ENCODE measurements at places on chromosomes 11 and 22.

DNA sequence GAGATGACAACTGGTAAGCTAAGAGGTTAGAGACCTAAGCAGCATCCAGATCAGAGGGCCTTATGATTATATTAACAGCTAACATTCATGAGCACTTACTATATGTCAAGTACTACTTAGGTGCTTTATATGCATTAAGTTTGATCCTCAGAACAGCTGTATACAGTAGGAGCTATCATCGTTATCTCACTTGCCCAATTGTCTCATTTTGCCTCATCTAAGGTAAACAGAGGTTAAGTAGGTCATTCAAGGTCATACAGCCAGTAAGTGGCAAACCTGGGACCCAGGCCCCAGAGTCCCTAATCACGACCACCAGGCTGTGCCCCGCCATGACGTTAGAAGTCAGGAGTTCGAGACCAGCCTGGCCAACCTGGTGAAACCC, 4.6 kb upstream of the POLR3H start:
- DNase-seq = no peak

DNA sequence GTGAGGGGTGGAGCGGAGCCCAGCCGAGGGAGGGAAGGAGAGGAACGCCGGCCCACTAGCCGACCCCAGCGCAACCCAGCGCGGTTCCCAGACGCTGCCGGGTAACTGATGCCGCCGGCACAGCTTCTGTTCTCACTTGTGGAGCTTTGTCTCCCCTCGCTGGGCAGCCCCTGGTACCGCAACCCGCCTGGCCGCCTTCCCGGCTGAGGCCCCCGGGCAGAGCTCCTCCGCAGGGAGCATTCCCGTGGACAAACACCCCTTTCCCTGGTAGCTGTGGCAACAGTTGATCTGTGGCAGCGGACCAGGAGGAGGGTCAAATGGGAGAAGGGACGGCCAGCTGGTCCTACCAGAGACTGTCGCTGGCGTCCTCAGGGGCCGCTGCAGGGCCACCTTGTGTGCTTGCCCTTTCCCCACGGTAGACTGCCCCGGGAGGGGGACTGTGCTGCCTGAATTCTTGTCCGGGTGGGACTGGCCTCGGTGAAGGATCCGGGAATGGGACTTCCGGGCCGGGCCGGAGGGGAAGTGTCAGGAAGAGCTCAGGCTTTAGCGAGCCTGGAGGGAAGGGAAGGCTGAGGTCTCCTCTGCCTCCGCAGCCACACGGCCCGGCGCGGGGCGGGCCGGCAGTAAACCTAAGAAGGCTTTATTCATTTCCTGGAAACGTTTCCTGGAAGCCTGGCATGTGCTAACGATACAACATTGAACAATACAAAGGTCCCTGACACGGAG, 468.0 kb downstream of the OPCML start:
- no peak for DNase-seq

GRCh38 chr11:46363031-46363407, 15.8 kb downstream of the DGKZ start:
- DNase-seq = no peak

- no peak for DNase-seq
Observed at GRCh38 chr11:59207988-59208451, 4.7 kb downstream of the MPEG1 start.

DNA sequence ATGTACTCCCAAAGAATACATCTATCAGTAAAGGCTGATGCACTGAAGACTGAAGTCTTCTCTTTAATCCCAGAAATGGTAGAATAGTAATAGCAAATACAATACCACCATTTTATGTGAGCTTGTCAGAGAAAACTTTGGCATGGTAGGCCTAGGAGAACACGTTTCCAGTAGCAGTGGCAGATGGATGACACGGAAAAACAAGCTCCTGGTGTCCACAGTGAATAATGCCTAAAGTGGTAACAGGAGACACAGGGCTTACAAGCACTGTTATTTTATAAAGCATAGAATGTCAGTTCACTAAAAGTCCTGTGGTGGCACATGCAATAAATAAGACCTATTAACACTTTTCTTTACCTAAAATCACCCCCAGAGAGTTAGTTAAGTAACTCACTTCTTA, 277.6 kb downstream of the TTC28 start:
- DNase-seq = no peak

- no peak for DNase-seq
Observed at GRCh38 chr11:77602381-77603088, 12.8 kb downstream of the AQP11 start.

- no peak for DNase-seq
Observed at GRCh38 chr22:27987557-27987956, 68.5 kb upstream of the PITPNB start.

DNA sequence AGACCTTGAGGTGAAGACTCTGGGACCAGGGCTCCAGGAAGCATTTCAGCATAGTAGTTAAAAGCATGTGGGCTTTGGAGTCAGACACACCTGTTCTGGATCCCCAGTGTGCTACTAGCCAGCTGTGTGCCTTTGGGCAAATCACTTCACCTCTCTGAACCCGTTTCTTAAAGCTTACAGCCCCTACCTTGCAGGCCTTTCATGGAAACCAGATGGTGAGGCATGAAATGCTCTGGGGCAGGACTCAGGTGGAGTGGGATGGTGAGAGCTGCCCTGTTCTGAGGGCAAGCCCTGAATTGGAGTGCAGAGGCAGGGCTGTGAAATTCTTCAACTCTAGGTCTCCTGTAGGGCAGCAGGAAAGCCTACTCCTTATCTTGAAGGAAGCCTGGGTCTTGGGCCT, 10.5 kb downstream of the UCP2 start:
- peak; percentile 34 for DNase-seq

DNA sequence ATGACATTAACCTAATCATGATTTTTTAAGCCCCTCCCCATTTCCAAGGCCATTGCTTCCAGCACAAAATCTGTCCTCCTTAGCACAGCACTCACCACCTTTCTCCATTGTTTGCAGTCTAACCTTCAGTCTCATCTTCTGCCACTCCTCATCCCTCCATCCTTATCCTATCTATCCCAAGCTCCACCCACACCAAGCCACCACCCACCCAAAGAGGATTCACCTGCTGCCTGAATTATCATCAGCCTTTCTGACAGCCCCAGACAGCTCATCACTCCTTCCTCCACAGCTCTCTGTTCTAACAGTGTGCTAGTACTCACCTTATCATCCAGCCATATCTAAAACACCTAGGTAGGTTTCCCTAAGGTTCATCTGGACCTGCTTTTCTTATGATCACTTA, 20.7 kb upstream of the SMCO4 start:
- no peak for DNase-seq

DNA sequence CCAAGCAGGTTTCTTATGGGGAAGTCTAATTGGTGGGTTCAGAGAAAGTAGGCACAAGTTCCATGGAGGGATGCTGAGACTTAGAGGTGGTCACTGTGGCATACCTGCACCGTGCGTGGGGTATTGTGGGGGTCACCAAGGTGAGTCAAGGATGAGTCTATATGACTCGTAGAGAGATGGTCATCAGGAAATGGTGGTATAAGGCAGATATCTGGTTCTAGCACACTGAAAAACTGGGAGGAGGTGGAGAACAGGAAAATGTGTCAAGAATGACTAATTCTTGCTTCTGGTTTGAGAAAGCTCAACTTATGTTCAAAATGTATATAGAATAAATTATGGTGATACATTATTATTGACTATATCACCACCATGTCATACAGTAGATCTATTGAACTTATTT, 258.1 kb downstream of the RAB38 start:
- no peak for DNase-seq

- no peak for DNase-seq
Observed at GRCh38 chr11:65436412-65437032, 13.9 kb downstream of the NEAT1 start.

DNA sequence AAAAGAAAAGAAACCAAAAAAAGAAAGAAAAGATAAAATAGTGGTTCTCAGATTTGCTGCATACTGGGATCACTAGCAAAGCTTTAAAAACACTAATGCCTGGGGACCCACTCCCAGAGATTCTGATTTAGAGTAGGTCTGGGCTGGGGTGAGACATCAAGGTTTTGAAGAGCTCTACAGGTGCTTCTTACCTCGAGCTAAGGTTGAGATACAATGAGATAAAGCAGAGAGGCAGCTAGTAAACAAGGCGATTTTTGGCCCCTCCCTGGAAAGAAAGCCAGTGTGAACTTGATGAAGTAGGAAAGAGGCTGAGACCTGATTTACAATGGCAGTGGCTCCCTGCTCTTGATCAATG, 327.6 kb upstream of the CCDC90B start:
- no peak for DNase-seq

DNA sequence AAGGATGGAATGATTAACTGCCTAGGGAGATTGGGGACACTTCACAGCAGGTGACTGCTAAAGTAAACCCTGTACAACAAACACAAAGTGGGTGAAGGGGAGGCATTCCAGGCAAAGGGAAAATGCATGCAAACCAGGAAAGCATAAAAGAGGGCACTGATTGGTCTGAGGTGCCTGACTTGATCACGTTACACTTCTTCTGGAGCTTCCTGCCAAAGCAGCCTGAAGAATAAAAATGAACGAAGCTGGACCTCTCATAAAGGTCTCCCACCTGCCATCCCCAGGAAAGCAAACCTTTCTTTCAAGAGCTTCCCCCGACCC, 46.7 kb upstream of the SCUBE2 start:
- DNase-seq = no peak

GRCh38 chr11:64566042-64566914, 24.7 kb upstream of the SLC22A12 start:
- peak; percentile 51 for DNase-seq

DNA sequence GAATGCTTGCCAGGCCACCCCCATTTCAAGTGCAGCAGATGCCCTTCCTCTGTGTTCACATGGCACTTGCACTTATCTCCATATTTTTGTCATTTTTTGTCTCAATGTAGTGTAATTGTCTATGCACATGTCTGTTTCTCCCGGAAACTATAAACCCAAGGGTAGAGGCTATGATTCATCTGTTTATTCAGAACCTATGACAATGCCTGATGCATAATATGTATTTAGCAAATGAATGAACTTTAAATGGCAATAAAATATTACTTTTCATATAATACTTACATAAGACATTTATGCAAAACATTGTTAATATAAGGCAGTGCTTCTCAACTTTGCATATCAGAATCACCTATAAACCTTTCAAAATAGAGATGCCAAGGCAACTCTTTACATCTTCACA, 6.7 kb downstream of the PAK1 start:
- no peak for DNase-seq

- no peak for DNase-seq
Observed at GRCh38 chr11:84103096-84103495, 816.9 kb upstream of the CCDC90B start.

- no peak for DNase-seq
Observed at GRCh38 chr11:2092464-2092910, 46.7 kb downstream of the IGF2 start.
